ENCODE measurements at places on chromosomes 2 and 18.

DNA sequence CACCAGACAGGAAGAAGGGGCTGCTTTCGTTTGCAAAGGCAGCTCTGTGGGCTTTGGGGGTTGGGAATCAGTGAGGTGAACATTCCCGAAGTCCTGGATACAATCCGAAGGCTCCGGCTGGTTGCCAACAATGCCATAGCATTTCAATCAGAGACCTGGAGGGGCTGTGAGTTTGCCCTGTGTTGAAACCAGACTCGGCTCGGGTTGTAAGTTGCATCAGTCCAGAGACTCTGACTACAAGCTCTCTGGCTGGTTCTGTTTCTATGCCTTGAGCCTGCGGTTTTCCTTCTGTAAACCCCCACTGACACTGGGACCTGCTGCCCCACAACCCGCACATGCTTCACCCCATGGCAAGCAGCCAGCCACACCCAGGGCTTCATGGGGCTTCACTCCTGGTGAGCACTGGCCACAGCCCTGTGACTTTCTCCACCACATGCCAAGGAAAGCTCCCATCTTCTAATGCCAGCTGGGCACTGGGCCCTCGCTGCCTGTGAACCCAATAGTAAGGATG lies 85.7 kb upstream of the ODC1 start:
- no peak for DNase-seq

DNA sequence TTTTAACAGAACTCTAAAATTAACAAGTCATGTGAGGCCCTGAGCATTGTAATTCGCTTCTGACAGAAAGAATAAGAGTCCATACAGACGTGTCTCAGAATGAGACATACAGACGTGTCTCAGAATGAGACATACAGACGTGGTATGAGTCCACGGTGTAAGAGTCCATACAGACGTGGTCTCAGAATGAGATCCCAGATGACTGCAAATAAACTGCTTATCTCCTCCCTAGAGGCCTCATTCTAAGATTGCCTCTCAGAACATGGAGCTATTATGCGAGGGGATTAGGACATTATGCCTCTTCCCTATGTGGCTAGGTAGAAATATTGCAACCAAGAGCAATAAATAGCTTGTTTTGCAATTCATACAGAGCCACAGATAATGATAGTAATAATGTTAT lies 63.9 kb downstream of the NEB start:
- no peak for DNase-seq

DNA sequence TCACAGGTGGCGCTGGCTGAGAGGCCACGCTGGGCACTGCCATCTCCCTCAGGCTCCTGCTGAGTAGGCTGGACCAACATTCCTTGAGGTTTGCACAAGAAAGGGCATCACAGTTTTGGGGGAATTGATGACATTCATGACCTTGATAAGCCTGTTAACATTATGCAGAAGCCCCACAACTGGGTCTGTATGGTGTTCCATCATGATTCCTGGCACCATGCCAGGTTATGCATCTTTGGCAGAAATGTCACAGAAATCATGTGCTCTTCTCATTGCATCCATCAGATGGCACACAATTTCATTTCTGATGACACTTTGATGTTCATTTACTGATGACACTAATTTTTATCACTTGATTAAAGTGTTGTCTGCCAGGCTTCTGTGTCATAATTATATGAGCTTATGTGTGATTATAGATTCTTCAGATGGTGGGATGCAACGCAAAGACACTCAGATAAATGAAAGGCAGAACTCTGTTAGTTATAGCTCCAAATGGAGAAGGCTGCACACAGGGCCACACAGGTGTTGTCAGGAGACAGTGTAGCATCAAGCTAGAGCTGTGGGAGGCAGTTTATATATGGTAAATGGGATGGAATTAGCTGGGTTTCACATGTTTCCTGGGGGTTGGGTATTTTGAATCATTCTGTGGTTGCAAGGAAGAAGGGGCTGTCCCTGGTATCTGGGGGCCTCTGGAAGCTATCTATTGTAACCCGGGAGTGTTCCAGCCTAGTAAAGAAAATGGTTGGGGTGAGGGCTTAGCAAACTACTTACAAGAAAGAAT lies 191.3 kb downstream of the SLC39A10 start:
- no peak for DNase-seq

DNA sequence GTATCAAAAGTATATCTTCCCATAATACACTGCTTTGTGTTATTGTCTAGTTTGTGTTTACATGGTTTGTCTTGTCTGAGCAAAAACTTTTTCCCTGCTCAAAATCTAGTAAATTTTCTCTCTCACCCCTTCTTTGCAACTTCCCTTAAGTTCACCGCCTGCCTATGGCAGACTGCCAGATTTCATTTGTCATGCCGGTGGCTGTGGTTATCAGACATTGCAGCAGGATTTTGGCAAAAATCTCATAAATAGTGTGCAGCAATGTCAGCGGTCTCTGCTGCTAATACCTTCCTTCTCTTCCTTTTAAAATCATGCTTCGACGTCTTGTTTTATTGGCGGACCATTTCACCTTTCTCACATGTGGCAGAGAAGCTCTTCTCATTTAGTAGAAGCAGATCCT lies 45.6 kb upstream of the TMEM178A start:
- peak; percentile 25 for DNase-seq

DNA sequence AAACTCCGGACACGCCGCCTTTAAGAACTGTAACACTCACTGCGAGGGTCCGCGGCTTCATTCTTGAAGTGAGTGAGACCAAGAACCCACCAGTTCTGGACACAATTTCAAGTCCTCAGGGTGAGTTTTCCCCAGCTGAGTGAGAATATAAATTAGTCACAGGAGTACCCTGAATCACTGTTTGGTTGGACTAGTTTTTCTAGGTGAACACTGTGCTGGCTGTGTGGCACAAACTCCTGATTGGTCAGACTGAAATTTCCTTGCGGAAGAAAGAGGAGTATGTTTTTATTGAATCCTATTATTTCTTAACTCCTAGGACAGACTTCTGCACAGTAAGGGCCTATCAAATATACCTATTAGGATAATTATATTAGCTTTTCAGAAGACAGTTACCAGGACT lies 288.1 kb upstream of the UBE2E3 start:
- DNase-seq: no peak

GRCh38 chr2:289362-290089 lies 1.6 kb upstream of the ALKAL2 start:
- no peak for DNase-seq

DNA sequence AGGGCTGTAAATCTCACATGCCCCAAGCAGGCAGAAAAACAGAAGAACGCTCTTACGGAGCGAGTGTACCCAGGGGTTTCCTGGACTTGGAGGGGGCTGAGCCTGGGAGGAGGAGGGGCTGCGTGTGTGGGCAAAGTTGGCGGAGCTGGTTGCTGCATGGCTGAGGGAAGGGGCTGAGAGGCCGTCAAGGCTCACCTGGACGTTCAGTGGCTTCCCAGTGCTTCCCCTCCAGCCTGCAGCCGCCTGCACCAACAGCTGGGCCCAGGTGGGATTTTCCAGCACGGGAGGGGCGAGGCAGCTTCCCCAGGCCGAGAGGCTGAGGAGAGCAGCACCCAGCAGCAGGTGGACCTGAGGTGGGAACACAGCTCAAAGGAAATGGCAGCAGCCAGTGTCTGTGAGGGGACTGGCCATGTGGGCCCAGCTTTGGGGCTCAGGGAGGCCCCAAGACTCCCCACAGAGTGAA lies 70.6 kb upstream of the CTDP1 start:
- no peak for DNase-seq

GRCh38 chr2:60485550-60485949 lies 67.9 kb downstream of the BCL11A start:
- no peak for DNase-seq

GRCh38 chr2:30113617-30114293 lies 33.1 kb upstream of the YPEL5 start:
- DNase-seq: no peak

DNA sequence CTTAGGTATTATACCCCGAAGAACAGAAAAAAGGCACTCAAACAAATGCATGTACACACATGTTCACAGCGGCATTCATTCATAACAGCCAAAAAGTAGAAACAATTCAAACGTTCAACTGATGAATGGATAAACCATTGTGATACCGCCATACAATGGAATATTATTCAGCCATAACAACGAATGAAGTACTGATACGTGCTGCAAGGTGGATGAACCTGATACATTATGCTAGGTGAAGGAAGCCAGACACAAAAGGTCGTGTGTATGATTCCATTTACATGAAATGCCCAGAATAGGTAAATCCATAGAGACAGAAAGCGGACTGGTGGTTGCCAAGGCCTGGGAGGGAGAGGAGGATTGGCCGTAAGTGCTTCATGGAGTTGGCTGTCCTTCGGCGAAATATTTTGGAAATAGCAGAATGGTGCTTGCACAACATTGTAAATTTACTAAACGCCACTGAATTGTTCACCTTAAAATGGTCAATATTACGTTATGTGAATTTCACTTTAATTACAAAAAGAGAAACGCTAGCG lies 750 bp upstream of the RMP24 start:
- DNase-seq: peak; percentile 40

GRCh38 chr18:34932792-34933466 lies 108.3 kb upstream of the MAPRE2 start:
- DNase-seq: no peak

DNA sequence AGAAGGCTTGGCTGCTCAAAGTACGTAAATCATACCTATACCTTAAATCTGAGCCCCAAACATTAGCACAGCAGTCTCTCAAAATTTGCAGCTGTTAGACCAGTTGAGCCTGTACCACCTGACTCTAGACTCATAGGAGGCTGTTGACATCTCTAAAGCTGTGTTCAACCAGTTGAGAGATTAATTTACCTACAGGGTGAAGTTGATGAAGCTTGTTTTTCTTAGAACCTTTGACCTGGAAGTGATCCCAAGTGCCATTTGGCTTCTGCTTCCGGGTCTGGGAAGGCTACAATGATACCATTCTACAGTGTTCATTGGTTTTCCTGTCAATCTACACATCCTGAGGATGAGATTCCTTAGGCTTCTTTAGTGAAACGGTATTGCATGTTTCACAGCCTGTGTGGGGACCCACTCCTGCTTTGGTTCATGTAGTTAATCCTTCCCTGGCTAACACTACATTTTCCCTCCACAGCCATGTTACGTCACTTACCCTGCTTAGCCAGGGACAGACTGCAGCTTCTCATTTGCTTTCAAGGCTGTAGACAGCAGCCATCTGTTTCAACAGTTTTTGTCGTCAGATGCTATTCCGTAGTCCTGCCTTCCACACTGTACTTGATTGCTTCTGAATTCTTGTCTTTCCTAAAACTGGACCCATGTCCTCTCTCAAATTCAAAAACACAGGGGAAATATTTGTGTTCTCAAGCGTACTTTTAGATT lies 4.7 kb upstream of the IL1RL2 start:
- no peak for DNase-seq

GRCh38 chr18:79384151-79384807 lies 11.5 kb upstream of the NFATC1 start:
- DNase-seq: no peak

GRCh38 chr2:232368311-232368731 lies 10.2 kb upstream of the ALPP start:
- DNase-seq: no peak

DNA sequence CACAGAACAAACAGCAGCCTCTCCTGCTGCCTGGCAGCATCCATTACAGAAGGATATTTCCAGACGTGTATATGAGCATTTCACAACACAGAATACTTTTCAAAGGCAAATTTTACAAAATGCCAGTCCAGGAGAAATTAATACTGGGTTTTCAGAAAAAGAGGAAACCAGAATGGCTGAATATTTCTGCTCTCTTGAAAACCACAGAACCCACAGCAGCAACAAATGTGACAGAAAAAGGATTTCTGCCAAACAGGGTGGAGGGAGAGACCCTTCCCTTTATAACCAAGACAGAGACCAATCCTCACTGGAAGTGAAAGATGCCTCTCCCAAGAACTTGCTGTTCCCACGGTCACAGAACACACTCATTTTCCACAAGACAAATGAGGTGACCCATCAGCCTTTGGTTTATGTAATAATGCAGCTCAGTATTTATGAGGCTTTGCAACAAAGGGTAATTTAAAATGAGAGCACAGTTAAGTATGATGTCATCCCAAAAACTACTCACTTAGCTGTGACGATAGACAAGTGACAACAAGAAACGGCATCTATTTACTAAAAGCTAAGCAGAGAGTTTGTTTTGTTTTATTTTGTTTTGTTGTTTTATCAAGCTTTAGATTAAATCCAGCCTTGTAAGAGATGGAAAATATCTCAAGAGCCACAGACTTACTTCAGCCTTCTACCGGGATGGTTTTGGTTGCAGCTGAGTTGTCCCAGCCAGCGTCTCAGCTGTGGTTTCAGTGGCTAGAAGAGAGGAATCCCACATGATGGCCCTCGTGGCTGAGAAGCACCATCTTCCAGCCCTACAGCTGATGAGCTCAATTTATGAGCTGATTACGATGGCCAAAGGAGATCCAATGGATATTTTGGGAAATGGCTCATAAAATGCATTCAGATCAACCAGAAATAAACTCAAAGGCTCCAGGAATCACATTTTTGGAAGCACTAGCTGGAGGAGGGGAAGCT lies 249.3 kb upstream of the AGAP1 start:
- no peak for DNase-seq

DNA sequence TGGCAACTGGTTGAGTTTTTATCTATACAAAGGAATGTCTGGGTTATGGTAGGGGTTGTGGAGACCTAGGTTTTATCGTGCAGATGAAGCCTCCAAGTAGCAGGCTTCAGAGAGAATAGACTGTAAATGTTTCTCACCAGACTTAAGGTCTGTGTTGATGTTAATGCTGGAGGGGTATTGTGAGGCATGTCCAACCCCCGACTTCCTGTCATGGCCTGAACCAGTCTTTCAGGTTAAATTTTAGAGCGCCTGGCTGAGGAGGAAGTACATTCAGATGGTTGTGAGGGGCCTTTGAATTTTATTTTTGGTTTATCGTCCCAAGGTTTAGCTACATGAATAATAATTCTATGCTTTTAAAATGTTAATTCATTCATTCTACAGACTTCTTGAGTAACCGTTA lies 435.1 kb downstream of the DLGAP1 start:
- DNase-seq: no peak

DNA sequence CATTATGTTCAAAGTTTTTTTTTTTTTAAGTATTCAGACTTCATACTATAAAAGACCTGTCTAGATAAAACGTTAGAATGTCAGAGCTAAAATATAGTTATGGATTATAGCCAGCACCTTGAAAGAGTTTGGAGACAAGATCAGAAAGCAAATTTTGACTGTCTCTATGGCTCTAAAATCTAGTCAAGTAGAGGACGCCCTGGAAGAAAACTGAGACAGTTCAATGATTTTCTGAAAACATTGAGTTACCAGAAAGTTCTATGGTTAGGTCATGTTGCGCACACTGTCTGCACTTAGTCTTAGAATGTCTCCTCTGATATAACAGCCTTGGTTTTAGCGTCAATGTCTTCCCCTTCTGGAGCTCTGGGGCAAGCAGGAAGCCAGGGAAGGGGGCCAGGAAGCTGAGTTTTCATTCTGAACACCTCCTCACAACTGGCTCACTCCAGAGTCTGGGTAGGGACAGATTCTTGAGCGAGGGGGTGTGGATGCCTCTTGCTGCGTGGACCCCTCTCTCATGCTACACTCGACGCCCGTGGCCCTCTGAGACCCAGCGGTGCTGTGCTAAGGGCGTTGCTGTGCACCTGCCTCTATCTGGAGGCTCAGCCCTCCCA lies 99.5 kb downstream of the RNF144A start:
- no peak for DNase-seq
